Heart left ventricle (tissue), 16 donors: ENCODE measurements at places on chromosomes 13 and 19. TPM values are rescaled to one million over a fixed set of nuclear protein-coding genes. Genes with fewer than 3 reads are reported as not detected.

DNA sequence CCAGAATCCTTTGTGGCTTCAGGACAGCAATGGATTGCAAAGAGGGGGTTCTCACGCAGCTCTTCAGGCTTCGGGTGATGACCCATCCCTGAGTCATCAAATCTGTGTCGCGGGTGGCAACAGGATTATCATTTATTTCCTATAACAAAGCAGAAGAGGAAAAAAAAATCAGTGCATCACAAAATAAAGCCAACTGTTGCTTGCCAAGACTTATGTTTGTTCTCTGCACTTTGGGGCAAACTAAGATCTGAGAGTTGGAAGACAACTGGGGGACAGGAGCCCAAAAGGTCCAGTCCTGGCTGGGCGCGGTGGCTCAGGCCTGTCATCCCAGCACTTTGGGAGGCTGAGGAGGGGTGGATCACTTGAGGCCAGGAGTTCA, 6.4 kb downstream of the GNA15 start:
- DNase-seq, result peak; percentile 21
- no peak overlapping the region for H3K4me3 ChIP-seq
- H3K27me3 ChIP-seq, result no peaks in the 10 kb centered on the region

DNA sequence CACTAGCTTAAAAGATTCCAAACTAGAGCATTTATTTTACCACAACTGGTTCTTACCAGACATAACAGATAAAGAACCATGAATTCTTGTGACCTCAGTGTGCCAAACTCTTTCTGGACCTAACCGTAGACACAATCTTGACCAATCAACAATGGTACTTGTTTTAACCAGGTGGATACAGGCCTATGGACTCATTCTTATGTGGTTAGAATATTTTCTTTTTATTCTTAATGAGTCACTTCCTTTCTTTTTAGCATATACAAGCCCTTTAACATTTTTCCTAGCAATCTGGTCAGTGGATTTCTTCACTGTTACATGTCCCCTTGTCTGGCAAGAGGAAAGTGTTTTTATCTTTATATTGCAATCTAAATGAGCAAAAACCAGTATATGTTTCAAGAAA, 792.1 kb upstream of the SPRY2 start:
- no peaks in the 10 kb centered on the region for H3K36me3 ChIP-seq
- no peak overlapping the region for H3K27ac ChIP-seq
- no peak overlapping the region for H3K4me3 ChIP-seq
- H3K4me1 ChIP-seq, result no peaks in the 10 kb centered on the region
- no peak for DNase-seq

- H3K27ac ChIP-seq, result no peak overlapping the region
- H3K27me3 ChIP-seq, result no peaks in the 10 kb centered on the region
- no peaks in the 10 kb centered on the region for H3K4me1 ChIP-seq
Measured at GRCh38 chr13:46041419-46041839, 11.1 kb downstream of the ZC3H13 start.

DNA sequence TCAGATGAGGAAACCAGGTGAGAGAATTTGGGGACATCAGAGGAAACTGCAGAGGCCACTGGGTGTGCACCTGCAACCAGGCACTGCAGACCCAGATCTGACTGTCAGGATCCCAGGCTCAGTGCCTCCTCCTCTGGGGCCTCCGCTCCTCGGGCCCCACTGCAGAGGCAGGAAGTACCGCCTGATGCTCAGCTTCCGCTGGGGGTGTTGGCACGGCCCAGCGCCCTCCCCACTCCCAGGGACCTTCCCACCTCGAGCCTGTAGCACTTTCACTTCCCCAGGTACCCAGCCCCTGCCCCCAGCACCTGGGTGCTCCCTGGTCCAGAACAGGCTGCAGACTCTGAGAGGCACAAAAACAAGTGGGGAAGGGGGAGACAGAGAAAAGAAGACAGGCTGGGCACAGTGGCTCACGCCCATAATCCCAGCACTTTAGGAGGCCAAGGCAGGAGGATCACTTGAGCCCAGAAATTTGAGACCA, 1.4 kb upstream of the CD37 start:
- no peaks in the 10 kb centered on the region for H3K36me3 ChIP-seq
- DNase-seq, result no peak
- no peak overlapping the region for H3K4me3 ChIP-seq
- H3K4me1 ChIP-seq, result peaks cover 3% of the 10 kb centered on the region
- peak overlapping the region; percentile 89 for H3K27ac ChIP-seq
- H3K27me3 ChIP-seq, result no peaks in the 10 kb centered on the region

- no peak for DNase-seq
- H3K4me3 ChIP-seq, result no peak overlapping the region
- H3K4me1 ChIP-seq, result peaks cover 18% of the 10 kb centered on the region
- H3K36me3 ChIP-seq, result no peaks in the 10 kb centered on the region
- H3K27me3 ChIP-seq, result no peaks in the 10 kb centered on the region
Measured at GRCh38 chr13:39349391-39349960, 253.5 kb downstream of the LHFPL6 start.

DNA sequence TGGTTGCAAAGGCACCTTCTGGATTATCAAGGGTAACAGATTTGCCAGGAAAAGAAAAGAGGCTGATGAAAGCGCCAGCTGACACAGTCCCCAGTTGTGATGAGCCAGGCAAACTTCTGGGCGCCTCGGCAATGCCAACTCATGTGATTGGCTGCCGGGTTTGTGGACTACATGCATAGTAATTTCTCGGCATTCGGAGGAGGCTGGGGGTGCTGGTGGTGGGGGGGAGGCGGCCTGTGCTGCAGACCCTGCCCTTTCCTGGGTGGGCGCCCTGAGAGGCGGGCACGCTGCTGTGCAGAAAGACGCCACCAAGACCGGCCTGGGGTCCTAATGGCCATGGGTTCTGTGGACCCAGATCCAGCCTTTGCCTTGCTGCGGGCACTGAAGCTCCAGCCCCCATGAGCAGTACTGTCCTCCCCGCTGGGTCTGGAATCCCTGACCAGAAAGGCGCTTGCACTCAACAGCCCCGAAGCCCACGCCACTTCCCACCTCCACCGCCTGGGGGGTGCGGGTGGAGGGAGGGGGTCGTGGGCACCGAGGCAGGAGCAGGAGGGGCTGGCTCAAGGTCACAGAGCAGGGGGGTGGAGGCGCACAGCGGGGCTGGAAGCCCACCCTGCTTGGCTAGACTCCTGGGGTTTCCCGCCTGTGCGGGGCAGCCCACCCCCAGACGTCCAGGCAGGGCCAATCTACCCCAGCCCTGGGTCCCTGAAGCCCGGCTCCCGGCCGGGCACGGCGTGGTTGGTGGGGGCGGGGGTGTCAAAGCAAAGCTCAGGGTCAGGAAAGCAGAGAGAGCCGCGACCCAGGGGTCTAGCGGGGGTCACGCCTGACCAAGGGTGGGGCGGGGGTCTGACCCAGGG, 1.0 kb downstream of the DIRAS1 start:
- peaks cover 14% of the 10 kb centered on the region for H3K27me3 ChIP-seq
- peak overlapping the region; percentile 92 for H3K27ac ChIP-seq
- peaks cover 9% of the 10 kb centered on the region for H3K4me1 ChIP-seq
- peak; percentile 68 for DNase-seq
- H3K4me3 ChIP-seq, result peak overlapping the region; percentile 58

- no peaks in the 10 kb centered on the region for H3K4me1 ChIP-seq
- H3K27ac ChIP-seq, result no peak overlapping the region
- no peak overlapping the region for H3K4me3 ChIP-seq
- no peaks in the 10 kb centered on the region for H3K36me3 ChIP-seq
- no peak for DNase-seq
Measured at GRCh38 chr19:31545777-31546176, 196.5 kb upstream of the TSHZ3 start.

- no peaks in the 10 kb centered on the region for H3K27me3 ChIP-seq
- H3K36me3 ChIP-seq, result no peaks in the 10 kb centered on the region
- no peak within 1 kb of the TSS for H3K27ac ChIP-seq
- no peak for DNase-seq
- no peaks in the 10 kb centered on the region for H3K4me1 ChIP-seq
- no peak within 1 kb of the TSS for H3K4me3 ChIP-seq
Measured at GRCh38 chr19:51082611-51083010, at the start of gene KLK14. TSS of gene KLK14 (minus strand) at chr19:51082887. CDS start at chr19:51082614, 273 bp downstream.

- H3K27me3 ChIP-seq, result peaks cover 10% of the 10 kb centered on the region
- peaks cover 26% of the 10 kb centered on the region for H3K4me1 ChIP-seq
- no peaks in the 10 kb centered on the region for H3K36me3 ChIP-seq
- H3K27ac ChIP-seq, result peak overlapping the region; percentile 80
- peak; percentile 40 for DNase-seq
Measured at GRCh38 chr19:4910594-4911281, 1.4 kb downstream of the UHRF1 start.

DNA sequence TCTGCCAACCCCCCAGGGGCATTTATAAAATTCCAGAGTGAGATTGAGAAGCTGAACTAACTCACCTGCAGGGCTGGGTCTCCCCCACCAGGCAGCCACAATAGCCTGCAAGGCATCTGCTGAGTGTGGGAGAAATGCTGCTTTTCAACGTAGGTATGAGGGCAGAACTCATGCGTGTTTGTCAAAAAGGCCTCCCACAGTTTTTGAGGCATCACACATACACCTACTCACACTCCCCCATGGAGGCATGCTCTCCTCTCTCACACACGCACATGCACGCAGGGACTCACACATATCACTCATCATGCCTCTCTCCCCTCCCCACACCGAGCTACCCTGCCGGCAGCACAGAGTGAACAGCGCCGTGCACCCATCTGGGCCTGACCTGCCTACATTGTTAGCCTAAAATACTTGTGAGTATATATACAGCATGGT, 390.5 kb downstream of the FGF9 start:
- H3K4me1 ChIP-seq, result no peaks in the 10 kb centered on the region
- no peaks in the 10 kb centered on the region for H3K36me3 ChIP-seq
- H3K27me3 ChIP-seq, result no peaks in the 10 kb centered on the region
- no peak overlapping the region for H3K4me3 ChIP-seq
- DNase-seq, result no peak
- no peak overlapping the region for H3K27ac ChIP-seq

Gene FAM98C
- total RNA-seq, result 10.6 TPM

Gene TMIGD2
- not detected for total RNA-seq

Gene PROZ
- not detected for total RNA-seq

Gene FLT3LG
- total RNA-seq, result 2.3 TPM
